ENCODE measurements at places on chromosomes 11 and 22.
A peak's percentile ranks its signal among the peaks of the same experiment; 100 is the strongest.

- DNase-seq, result no peak
Observed at GRCh38 chr11:17135916-17136683, 58.6 kb upstream of the RPS13 start.

- no peak for DNase-seq
Observed at GRCh38 chr11:64227405-64227956, 1.4 kb downstream of the NUDT22 start.

- DNase-seq, result no peak
Observed at GRCh38 chr11:128251140-128251539, 336.2 kb downstream of the ETS1 start.

DNA sequence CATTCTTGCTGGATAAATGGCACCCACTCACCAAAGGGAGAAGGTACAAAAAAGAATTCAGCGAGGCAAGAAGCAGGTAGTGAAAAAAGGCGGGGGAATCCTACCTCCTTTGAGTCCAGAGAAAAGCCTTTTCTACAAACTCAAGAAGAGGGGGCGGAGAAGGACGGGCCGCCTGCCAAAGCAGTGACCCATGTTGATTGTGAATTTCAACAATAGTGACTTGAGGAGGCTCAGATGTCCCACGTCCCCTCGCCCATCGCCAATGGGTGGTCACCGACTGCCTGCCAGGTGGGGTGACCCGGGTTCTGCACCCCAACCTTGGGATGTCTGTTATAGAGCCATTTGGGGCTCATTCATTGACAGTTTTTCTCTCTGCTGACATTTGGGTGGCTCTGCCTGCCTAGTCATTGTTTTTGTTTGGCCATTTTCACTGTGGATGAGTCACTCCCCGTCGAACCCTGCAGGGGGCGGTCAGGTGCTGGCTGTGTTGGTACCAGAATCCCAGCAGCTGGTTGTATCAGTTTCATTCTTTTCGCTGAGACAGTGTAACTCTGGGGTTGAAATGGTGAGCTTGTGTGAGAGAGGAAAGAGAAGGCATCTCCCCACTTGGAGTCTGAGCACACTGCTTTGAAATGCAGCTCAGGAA is 163.4 kb upstream of the NCAM1 start:
- peak; percentile 54 for DNase-seq

- DNase-seq, result no peak
Observed at GRCh38 chr11:42315846-42316245, 856.4 kb upstream of the LRRC4C start.

- peak; percentile 37 for DNase-seq
Observed at GRCh38 chr11:43923406-43924111, 18.9 kb upstream of the C11orf96 start.

- no peak for DNase-seq
Observed at GRCh38 chr11:3103076-3103475, 45.9 kb upstream of the CARS1 start.

GRCh38 chr22:49815641-49816091 is 12.0 kb downstream of the BRD1 start:
- DNase-seq, result no peak

- DNase-seq, result no peak
Observed at GRCh38 chr11:20844630-20845029, 175.2 kb downstream of the NELL1 start.

DNA sequence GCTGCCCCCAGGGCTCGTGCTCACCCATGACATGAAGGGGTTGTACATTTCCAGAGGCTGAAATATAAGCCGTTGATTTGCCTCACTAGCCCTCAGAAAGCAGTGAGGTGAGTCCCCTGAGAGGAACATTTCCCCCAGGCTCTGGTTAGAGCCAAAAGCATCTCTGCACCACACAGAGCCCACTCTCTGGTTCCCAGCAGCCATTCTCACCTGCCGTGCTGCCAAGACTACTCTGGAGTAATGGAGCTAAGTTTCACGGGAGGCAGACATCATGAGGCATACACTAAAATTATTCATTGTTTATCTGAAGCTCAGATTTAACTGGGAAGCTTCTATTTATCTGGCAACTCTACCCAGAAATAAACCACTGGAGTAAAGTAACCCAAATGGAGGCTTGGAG is 40.8 kb downstream of the CACNA1I start:
- DNase-seq, result no peak

DNA sequence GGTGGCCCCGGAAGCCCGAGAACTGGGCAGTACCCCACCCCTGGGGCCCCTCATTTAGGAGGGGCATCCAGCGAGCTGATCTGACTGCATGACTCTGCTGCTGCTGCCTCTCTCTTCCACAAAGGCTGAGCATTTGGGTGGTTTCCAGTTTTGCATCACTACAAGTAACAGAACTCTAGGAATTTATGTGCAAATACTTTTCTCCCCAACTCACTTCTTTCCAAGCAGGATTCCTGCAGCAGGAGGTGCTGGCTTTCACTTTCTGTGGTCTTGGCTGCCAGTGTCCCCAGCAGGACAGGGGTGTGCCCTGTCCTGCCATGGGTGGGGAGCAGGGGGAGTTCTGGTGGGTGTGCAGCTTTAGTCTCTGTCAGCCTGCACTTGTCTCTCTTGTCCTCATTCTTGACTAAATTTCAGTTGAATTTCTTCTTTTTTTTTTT is 21.2 kb downstream of the UPB1 start:
- peak; percentile 52 for DNase-seq

GRCh38 chr11:66720223-66720898 is 8.7 kb downstream of the SPTBN2 start:
- DNase-seq, result no peak

DNA sequence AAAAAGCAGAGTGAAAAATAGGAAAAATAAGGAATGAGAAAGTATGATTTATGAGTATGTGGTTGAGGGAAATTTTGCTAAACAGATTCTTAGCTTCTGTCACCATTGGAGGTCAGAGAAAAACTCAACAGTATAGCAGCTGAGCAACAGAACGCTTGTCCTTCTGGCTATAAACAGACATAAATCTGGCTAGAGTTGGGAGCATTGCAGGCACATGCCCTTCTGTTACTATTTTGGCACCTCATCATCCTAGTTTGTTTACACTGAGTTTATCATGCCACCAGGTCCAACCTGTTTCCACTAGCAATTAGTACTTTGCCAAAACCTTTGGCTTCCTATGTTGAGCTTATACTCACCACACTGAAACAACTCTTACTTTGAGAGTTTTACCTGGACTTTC is 6.9 kb downstream of the UBE4A start:
- no peak for DNase-seq

DNA sequence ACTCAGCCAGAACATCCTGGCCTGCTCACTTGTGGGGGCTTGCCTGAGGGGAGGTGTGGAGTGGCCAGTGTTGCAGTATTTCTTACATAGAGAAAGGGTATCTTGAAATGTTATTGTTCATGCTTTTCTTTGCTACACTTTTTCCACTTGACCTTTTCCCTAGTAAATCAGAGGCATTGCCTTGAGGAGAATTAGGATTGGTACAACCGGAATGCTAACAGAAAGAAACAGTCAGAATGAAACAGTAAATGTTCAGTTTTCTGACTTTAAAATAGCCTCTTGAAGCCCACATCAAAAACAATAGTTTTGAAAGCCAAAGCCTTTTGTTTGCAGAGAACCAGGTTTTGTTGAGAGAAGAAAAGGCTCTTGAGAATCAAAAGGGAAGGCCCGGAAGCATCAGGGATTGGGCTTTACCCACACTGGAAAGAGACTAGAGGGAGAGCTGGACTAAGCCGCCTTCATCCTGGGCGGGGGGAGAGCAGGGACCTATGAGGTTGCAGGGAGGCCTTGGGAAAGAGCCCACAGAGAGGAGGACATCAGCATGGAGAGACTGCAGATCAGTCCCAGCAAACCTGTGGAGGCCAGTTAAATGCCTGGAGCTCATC is 12.4 kb downstream of the ADM start:
- DNase-seq, result no peak

DNA sequence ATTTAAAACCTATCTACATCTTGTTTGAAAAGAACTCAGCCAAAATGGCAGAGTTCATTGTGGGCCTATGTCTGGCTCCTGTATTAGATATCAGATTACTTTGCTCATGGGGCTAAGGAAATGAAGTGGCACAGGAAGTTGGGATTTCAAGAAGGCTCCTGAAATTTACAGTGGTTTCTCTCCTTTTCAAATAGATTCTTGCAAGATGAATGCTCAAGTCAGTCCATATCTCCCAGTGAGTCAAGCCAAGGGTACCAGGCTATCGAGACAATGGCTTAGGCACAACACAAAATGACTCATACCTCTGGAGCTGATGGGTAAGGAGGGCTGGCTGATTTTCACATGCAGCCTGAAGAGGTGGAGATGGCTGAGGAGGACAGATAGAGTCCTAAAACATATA is 24.1 kb upstream of the APOA1 start:
- peak; percentile 61 for DNase-seq

GRCh38 chr11:83957038-83957900 is 671.1 kb upstream of the CCDC90B start:
- no peak for DNase-seq

GRCh38 chr11:130201026-130201425 is 41.4 kb downstream of the ST14 start:
- no peak for DNase-seq

- peak; percentile 92 for DNase-seq
Observed at GRCh38 chr11:78742430-78742829, 167.8 kb upstream of the NARS2 start.

- peak; percentile 37 for DNase-seq
Observed at GRCh38 chr11:6251120-6251733, 8.4 kb upstream of the CCKBR start.

DNA sequence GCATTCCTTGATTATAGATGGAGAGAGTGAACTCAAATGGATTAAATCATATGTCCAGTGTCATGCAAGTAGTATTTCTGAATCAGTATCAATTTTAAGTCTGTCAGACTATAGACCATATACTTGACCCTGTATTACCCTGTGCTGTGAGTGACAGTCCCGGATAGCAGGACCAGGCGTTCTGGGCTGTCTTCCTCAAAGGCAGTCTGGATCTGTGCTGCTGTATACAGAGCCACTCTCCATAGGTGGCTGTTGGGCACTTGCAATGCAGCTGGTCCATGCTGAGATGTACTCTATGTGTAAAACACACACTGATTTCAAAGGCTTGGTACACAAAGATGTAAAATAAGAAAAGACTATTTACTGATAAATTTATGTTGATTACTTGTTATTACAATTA is 294.3 kb downstream of the OPCML start:
- no peak for DNase-seq

DNA sequence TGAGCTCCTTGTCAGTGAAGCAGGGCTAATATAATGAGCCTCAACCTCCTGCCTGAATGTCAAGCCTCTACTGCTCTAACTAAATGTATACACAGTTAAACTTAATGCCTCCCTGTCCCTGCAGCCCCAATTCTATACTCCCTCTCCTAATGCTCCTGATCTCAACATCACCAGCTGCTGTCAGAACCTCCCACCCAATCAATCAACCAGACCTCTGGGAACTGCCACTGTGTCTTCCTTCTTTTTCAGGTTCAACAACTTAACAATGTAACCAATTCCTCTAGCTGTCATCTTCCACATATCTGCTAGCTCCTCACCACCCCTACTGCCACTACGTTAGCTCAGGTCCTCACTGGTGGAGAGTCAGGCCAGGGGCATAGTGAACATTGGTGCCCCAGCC is 339.8 kb upstream of the NARS2 start:
- DNase-seq, result no peak

Measured in MG63 (cell line).